CD4-positive, alpha-beta T cell (primary cell): ENCODE measurements at places on chromosomes 1 and 21. TPM values are rescaled to one million over a fixed set of nuclear protein-coding genes. Genes with fewer than 3 reads are reported as not detected.
A peak's percentile ranks its signal among the peaks of the same experiment; 100 is the strongest.

Gene TLR5
- total RNA-seq: 2.1 TPM

GRCh38 chr1:233635765-233636502 lies 22.0 kb downstream of the KCNK1 start:
- no peak for DNase-seq
- no peak overlapping the region for H3K4me3 ChIP-seq
- no peaks in the 10 kb centered on the region for H3K36me3 ChIP-seq

Gene COL9A2
- 2.4 TPM for total RNA-seq

DNA sequence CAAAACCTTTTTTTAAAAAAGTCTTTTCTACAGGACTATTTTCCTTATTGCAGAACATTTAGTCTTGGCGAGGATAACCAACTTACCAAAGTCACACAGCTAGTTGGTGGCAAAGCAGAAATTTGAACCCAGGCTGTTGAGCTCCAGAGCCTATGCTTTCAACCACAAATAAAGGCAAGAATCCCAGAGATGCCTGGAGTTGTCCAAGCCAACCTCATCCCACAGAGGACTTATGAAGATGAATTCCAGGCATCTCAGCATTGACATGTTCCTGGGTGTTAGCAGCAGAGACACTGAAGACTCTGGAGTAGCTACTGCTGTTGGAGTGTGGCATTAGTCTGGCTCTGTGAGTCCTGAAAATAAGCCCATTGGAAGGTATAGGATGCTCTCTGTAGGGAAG lies 287.6 kb upstream of the C1orf105 start:
- H3K27me3 ChIP-seq: no peaks in the 10 kb centered on the region
- no peaks in the 10 kb centered on the region for H3K36me3 ChIP-seq
- H3K4me1 ChIP-seq: no peaks in the 10 kb centered on the region
- H3K4me3 ChIP-seq: no peak overlapping the region
- no peak overlapping the region for H3K27ac ChIP-seq
- no peak for DNase-seq

DNA sequence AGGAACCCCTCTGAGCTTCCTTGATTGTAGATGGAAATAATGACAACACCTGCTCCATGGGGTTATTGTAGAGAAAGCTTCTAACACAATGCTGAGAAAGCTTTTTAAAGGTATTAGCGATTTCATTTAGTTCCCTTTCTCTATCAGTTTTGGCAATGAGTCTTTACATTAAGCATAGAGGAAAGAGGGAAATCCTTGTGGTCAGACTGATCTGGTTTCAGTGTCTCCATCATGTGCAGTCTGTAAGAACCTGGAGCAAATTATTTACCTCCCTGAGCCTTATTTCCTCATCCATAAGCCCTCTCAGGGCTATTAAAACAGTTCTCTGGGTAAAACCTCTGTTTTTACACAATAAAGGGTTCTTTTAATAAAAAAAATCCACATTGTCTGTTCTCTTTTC lies 87.5 kb downstream of the FGGY start:
- H3K4me3 ChIP-seq: no peak overlapping the region
- no peak overlapping the region for H3K27ac ChIP-seq
- no peaks in the 10 kb centered on the region for H3K27me3 ChIP-seq
- no peak for DNase-seq
- no peaks in the 10 kb centered on the region for H3K4me1 ChIP-seq
- H3K36me3 ChIP-seq: no peaks in the 10 kb centered on the region

Gene KCND3
- total RNA-seq: not detected

GRCh38 chr1:227465256-227465655 lies 98.1 kb upstream of the ZNF678 start:
- no peaks in the 10 kb centered on the region for H3K36me3 ChIP-seq
- no peak for DNase-seq

GRCh38 chr1:167748906-167749305 lies 27.1 kb downstream of the MPZL1 start:
- no peaks in the 10 kb centered on the region for H3K27me3 ChIP-seq
- H3K36me3 ChIP-seq: no peaks in the 10 kb centered on the region
- DNase-seq: no peak

DNA sequence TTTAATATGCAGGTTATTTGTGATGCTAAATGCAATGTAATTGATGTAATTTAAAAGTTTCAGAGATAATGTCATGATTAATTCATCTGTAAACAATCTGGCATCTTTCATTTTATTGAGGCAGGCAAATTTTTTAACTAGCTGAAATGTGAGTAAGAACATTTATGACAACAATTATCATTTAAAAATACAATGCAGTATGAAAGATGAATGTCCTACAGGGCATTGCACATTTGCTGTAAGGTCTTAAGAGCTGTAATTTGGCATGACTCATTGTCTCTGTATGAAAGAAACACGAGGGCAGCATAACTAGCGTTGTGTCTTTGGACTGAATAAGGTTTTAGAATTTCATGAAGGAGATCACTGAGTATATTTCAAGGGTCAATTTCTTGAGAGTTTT lies 642.8 kb downstream of the PLA2G4A start:
- no peaks in the 10 kb centered on the region for H3K4me1 ChIP-seq
- H3K36me3 ChIP-seq: no peaks in the 10 kb centered on the region
- no peak overlapping the region for H3K27ac ChIP-seq
- no peak overlapping the region for H3K4me3 ChIP-seq
- no peak for DNase-seq
- H3K27me3 ChIP-seq: no peaks in the 10 kb centered on the region

Gene MORN1
- total RNA-seq: 6.5 TPM

DNA sequence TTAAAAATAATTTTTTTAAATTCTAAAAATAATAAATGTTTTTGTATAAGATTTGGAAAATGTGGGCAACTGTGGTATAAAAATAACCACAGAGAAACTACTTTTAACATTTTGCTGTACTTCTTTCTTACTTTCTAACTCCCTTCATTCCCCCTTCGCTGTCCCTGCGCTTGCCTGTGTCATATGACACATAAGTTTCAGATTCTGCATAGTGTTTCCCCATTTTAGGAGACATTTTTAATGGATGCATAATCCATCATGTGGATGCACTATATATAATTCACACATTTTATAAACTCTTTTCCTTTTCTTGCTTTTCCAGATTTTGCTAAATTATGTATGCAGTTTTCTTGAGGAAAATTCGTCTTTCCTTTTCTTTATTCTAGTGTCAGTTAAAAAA lies 16.3 kb downstream of the ATG4C start:
- no peaks in the 10 kb centered on the region for H3K36me3 ChIP-seq
- H3K4me1 ChIP-seq: no peaks in the 10 kb centered on the region
- H3K27me3 ChIP-seq: no peaks in the 10 kb centered on the region
- no peak overlapping the region for H3K4me3 ChIP-seq
- DNase-seq: no peak

GRCh38 chr21:36460866-36461265 lies 19.1 kb downstream of the CLDN14 start:
- H3K27me3 ChIP-seq: no peaks in the 10 kb centered on the region
- no peaks in the 10 kb centered on the region for H3K4me1 ChIP-seq
- H3K27ac ChIP-seq: no peak overlapping the region
- H3K4me3 ChIP-seq: no peak overlapping the region
- H3K36me3 ChIP-seq: no peaks in the 10 kb centered on the region

Gene CATSPERE
- total RNA-seq: 1.4 TPM

Gene LCE3A
- not detected for total RNA-seq

DNA sequence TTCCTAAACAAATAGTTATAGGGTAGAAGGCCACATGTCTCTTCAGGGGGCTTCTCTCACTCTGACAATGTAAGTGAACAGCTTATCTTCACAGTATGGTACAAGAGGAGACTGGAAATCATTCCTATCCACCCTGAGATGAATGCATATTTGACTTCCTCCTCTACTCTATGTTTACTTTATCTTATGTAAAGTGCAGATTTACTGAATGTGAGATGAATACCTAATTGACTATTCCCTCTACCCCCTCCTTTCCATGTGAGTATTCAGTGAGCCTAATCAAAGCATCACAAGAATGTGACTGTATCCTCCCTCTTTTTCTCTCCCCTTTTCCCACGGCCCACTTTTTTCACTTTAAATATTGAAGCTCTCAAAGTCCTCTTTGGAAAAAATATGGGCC lies 132.5 kb downstream of the BACH1 start:
- no peaks in the 10 kb centered on the region for H3K27me3 ChIP-seq
- H3K27ac ChIP-seq: no peak overlapping the region
- H3K4me1 ChIP-seq: peaks cover 5% of the 10 kb centered on the region
- DNase-seq: no peak
- no peaks in the 10 kb centered on the region for H3K36me3 ChIP-seq

Gene PADI1
- total RNA-seq: not detected

- peaks cover 92% of the 10 kb centered on the region for H3K36me3 ChIP-seq
- H3K4me3 ChIP-seq: no peak overlapping the region
- no peaks in the 10 kb centered on the region for H3K27me3 ChIP-seq
- no peak for DNase-seq
Observed at GRCh38 chr1:201851949-201852348, 23.0 kb downstream of the IPO9 start.

DNA sequence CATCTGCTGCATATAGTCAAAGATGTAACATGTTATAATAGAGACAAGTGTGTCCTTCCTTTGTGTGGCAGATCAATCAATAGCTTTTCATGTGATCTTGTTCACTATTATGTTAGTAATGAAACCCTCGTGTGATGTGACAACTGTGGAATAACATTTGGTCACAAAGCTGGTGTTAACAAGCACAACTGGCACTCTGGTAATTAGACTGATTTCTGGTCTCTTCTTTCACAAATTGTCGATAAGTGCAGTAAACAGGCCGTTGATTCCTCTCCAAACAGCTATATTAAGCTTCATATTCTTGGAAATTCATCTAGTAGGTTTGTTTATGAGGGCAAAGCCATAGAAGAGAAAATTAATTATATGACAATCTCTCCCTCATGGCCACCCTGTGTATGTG lies 616.7 kb upstream of the PTBP2 start:
- H3K27ac ChIP-seq: no peak overlapping the region
- H3K27me3 ChIP-seq: no peaks in the 10 kb centered on the region

DNA sequence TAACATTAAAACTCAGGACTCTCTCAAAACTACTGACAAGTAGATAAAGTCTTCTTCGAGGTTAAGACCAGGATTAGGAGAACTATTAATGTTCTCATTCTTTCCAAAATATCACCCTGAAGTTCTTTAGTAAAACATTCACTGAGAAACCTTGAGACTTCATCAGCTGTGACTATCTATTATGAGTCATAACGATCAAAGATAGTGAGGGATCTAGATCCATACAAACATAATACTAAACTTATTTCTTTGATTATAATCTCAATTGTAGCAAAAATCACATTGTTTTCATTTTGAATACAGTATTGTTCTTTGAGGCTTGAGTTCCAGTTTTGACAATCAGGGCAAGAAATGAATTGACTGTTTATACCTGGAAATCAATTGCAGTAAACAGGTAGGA lies 11.1 kb downstream of the PYHIN1 start:
- H3K27ac ChIP-seq: no peak overlapping the region
- no peak overlapping the region for H3K4me3 ChIP-seq
- H3K36me3 ChIP-seq: peaks cover 85% of the 10 kb centered on the region

Gene PDC
- total RNA-seq: not detected

Gene C1orf21
- 0.45 TPM for total RNA-seq

- no peak overlapping the region for H3K27ac ChIP-seq
- no peaks in the 10 kb centered on the region for H3K4me1 ChIP-seq
- no peaks in the 10 kb centered on the region for H3K36me3 ChIP-seq
- DNase-seq: no peak
- H3K4me3 ChIP-seq: no peak overlapping the region
Observed at GRCh38 chr1:86061551-86061990, 95.0 kb downstream of the COL24A1 start.

Gene KRTAP11-1
- not detected for total RNA-seq

DNA sequence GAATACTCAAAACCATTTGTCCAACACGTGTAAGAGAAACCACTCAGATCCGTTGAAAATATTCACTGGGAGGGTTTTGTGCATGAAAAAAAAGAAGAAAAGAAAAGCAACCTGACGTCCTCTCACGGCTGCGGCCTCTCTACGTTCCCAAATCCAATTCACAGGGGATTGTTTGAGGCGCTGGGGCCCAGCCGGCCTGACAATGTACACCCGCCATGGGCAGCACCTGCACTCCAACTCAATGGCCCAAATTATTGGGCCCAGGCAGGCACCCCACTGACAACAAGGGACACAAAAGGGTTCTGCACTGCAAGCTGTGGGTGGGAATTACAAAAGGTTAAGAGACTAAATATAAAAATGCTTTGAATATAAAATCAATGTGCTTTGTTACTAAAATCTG lies 41.5 kb downstream of the MORN1 start:
- H3K27me3 ChIP-seq: no peaks in the 10 kb centered on the region
- DNase-seq: no peak
- H3K36me3 ChIP-seq: no peaks in the 10 kb centered on the region
- no peak overlapping the region for H3K4me3 ChIP-seq
- H3K4me1 ChIP-seq: no peaks in the 10 kb centered on the region

DNA sequence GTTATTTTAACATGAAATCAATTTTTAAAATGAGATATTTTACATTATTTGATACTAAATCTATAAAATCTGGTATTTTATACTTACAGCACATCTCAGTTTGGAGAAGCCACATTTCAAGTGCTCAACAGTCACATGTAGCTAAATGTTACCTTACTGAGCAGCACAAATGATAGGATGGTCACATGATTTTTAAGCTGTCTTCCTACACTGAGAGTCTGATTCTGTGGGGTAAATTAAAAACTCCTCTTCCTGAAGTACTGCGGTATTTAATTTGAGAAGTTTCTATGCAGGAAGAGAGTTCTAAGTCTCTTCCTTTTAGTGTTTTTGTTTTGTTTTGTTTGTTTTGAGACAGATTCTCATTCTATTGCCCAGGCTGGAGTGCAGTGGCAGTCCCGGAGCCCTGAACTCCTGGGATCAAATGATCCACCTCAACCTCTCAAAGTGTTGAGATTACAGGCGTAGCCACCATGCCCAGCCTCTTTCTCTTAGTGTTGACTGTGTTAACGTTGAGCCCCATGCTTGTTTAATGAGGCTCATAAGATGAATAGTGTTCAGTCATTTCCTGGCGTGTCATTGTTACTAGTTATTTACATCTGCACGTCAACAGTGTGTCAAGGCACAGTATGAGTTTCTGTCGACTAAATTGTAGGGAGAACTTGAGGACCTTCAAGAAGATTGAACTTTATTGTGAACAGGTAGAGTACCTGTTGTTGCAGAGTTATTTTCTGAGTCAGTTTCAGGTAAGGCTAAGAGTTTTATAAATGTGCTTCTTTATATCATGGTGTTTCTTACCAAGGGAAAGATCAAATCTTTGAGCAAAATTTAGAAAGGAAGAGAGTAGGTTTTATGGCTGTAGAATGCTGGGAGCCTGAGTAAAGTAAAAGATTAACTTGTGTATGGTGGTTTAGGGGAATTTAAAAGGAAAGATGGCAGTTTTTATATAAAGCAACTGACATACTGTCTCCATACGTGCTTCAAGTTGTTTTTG lies 3.3 kb downstream of the CNST start:
- H3K36me3 ChIP-seq: no peaks in the 10 kb centered on the region
- H3K27ac ChIP-seq: peak overlapping the region; percentile 67
- H3K4me3 ChIP-seq: peak overlapping the region; percentile 42
- no peaks in the 10 kb centered on the region for H3K27me3 ChIP-seq

DNA sequence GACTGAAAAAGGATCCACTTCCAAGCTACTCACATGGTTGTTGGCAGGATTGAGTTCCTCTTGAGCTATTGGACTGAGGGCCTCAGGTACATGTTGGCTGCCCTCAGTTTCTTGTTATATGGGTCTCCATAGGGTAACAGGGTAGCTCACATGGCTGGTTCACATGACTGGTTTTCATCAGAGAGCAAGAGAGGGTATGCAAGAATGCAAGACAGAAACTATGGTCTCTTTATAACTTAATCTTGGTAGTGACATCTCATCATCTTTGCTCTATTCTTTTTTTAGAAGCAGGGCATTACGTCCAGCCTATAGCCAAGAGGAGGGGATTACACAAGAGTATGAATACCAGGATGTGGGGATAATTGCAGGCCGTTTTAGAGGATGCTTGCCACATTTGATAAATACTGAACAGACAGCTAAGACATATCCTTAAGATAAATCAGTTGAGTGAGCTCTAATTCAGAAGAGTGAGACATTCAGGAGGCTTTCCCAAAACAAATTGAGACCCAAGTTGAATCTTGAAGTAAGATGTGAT lies 100.2 kb downstream of the HMCN1 start:
- H3K36me3 ChIP-seq: no peaks in the 10 kb centered on the region
- H3K27me3 ChIP-seq: peaks cover 7% of the 10 kb centered on the region
- DNase-seq: no peak
- no peak overlapping the region for H3K4me3 ChIP-seq
